GM19239 (cell line): ENCODE measurements at places on chromosomes 6 and 20.

GRCh38 chr6:47157653-47158219 is 115.6 kb upstream of the ADGRF1 start:
- no peak for DNase-seq

DNA sequence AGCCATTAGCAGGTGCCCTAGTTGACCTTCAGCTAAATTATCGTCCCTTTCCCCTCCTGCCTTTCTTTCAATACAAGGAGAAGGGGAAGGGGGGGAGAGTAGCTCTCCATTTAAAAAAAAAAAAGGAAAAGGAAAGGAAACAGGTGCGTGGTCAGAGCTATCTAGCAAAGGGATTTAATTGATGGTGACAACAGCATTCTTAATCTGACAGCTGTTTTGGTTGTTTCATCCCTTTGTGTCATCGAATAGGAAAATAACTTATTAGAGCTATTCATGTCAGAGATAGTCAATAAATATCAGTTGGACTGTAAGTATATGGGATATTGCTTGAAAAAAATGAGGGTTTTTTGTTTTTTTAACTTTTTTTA is 195.2 kb upstream of the SASH1 start:
- no peak for DNase-seq

- DNase-seq: no peak
Measured at GRCh38 chr6:46734867-46735719, at the start of gene PLA2G7. TSS of gene PLA2G7 (minus strand) at chr6:46735375. CDS start at chr6:46722891, 12,484 bp downstream.

GRCh38 chr6:257031-257725 is 35.1 kb upstream of the DUSP22 start:
- DNase-seq: no peak

DNA sequence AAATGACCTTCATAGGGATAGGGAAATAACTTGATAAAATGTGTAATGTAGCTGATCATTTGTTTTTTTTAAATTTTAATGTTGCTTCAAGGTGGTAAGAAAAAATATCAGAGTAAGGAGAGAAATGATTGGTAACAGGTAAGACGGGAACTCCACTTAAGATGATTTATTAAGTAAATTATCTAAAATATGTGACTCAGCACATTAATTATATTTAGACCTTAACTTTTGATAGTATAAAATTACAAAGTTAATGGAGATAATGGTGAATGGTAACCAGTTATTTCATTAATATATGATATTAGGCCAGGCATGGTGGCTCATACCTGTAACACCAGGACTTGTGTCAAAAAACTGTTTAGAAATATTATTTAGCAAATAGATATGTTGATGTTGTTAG is 10.2 kb downstream of the BEND6 start:
- DNase-seq: no peak

GRCh38 chr6:21772884-21773575 is 179.5 kb downstream of the SOX4 start:
- DNase-seq: no peak

GRCh38 chr20:46691196-46691595 is 2.0 kb upstream of the TP53RK start:
- DNase-seq: no peak

GRCh38 chr20:4081421-4081820 is 66.1 kb upstream of the RNF24 start:
- no peak for DNase-seq

- DNase-seq: no peak
Measured at GRCh38 chr6:95544517-95545225, 32.7 kb upstream of the MANEA start.

GRCh38 chr6:42322676-42323075 is 105.0 kb upstream of the MRPS10 start:
- no peak for DNase-seq

GRCh38 chr20:22575737-22576136 is 8.6 kb downstream of the FOXA2 start:
- no peak for DNase-seq

DNA sequence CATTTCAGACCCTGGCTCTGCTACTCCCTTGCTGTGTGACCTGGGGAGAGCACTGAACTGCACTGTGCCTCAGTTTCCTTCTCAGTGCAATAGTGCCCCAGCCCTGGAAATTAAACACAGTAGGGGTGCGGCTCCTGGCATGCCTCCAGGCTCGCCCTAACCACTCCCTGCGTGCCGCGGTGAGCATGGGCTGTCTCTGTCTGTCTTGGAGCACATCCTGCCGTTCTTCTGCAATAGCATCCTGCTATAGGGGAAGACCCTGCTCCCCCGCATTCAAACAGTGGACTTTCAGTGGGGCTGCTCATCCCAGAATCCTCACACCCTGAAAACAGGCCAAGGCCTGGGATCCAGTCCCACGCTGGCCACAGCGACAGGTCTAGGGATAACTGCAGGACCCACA is 129.5 kb downstream of the FOXC1 start:
- no peak for DNase-seq

- DNase-seq: no peak
Measured at GRCh38 chr6:153553627-153554026, 422.5 kb upstream of the RGS17 start.

DNA sequence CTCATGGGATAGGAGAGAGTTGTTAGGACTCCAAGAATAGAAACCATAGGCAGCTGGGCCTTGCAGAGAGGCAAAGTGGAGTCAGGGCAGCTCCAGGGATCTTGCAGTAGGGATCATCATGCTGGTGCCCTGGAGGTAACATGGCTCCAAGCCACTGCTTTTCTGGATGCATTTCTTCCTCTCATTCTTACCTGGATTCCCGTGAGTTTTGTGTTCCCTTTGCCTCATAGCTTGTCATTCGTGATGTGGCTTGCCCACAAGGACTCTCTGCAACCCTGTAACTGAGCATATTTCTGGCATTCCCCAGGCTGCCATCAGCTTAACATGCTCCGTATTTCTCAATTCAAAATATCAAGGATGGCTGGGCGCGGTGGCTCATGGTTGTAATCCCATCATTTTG is 5.3 kb downstream of the NHLRC1 start:
- DNase-seq: no peak

DNA sequence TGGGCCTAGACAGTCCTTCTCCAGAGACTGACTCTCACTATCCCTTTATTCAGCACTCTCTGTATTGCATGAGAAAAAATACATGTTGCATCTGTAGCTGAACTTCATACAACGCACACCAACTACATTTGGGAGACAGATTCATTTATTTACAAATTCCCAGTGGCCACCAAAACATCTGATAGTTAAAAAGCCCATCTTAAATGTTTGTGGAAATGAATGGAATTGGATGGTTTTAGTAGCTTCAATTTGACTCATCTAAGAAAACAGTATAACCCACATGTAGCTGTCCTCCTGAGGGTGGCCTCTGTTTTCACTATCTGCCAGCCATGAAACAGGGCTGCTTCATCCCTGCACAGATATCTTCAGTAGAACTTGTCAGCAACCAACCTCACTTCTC is 116.3 kb downstream of the PCSK2 start:
- no peak for DNase-seq

- no peak for DNase-seq
Measured at GRCh38 chr6:127561660-127562059, 15.3 kb upstream of the C6orf58 start.

GRCh38 chr6:46648869-46649492 is 3.6 kb downstream of the CYP39A1 start:
- no peak for DNase-seq

DNA sequence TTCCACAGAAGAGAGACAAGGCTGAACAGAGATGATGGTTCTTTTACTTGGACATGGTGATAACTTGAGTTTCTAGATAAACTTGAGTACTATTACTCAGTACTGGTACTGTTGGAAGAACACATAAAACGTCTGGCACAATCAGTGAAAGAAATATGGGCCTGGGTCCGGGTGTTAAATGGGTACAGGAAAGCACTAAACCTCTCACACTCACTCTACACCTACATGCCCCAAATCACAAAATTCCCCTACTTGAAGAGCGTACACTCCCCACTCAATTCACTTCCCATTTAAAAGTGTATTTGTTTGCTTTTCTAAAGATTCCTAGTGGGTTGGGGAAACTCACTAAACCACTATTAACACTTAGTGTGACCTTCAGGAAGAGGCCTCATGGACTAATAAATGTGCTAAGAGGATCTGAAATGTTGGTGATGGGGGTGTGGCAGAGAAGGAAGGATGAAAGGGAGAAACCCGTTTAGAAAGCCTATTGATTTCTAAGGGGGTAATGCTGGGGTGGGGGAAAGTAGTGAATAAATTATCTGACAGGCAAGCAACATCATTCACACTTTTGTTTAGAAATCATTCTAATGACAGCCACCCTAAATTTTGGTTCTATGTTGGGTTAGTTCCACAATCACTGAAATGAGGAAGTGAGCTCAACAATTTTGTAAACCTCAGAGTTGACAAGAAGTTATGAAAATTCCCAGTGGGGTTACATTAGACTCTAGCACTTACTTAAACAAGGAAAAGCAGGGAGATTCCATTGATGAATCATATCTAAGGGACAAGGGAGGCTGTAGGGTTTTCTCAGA is 222.6 kb upstream of the MARCKS start:
- no peak for DNase-seq

GRCh38 chr6:141490982-141491381 is 641.7 kb upstream of the GJE1 start:
- no peak for DNase-seq

DNA sequence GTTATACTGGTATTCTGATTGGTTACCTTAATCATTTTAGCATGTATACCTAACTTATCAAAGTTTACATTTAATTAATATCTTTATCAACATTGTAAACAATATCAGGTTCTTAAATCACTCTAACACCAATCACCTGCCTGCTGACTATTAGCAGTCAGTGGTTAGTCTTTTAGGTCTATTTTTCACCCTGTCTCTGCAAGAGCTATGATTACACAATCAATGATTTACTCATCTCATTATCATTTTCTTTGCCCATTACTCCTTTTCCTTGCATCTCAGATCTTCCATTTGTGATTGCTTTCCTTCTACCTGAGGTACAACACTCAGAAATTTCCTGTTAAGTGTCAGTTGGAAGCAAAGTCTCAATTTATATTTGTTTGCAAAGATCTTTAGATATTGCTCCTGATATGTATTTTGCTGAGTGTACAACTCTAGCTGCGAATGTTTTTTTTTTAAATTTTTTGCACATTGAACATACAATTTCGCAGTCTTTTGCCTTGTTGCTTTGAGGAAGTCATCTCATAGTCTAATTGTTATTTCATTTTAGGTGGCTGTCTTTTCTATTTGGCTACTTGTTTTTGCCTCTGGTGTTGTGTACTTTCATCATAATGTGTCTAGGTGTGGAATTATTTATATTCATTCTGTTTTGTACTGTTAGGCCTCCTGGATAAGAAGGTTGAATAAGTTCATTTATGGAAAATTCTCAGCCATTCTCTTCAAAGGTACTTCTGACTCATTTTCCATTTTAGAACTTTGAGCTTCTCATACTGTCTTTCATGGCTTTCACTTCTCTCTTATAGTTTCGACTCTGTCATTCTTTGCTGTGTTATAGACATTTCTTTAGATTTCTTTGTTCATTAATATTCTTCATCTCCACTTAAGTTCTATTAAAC is 104.9 kb upstream of the CEP162 start:
- no peak for DNase-seq

DNA sequence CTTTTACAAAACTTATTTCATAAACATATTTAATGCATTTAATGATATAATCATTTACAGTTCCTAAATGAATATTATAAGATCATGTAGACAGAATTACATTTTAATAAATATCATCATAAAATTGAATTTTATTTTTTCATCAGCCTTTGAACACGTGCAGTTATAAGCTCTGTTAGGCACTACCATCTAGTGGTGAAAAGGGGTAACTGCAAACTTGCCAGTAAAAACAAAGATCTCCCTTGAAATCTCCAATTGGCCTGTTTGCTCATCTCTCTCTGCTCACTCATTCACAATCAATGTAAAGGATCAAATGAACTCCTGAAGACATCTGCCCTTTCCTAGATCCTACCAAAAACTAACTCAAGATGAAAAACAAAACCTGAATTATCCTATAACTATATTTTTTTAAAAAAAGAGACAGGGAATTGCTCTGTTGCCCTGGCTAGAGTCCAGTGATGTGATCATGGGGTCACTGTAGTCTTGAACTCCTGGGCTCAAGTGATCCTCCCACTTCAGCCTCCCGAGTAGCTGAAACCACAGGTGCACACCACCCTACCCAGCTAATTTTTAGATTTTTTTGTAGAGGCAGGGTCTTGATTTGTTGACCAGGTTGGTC is 31.7 kb downstream of the SAMHD1 start:
- peak; percentile 42 for DNase-seq

DNA sequence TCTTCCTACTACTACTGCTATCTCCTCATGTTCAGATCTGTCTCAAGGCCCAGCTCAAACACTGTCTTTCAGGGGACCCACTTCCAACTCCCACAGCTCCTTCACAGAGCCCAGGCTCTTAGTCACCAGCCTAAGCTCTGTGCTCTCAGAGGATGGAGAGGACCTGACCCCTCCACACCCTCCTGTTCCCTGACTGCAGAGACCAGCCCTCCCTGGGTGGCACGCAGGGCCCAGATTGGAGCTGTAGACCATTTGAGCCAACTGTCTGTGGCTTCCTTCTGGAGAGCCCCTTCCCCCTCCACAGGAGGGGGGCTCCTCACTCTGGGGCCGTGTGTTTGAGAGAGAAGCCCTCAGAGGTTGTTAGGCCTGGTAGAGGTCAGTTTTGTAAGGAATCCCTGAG is 9.8 kb downstream of the SNPH start:
- DNase-seq: no peak

- DNase-seq: no peak
Measured at GRCh38 chr6:5206920-5207561, 53.7 kb downstream of the LYRM4 start.

GRCh38 chr6:30202366-30202765 is 10.8 kb downstream of the TRIM26 start:
- no peak for DNase-seq

DNA sequence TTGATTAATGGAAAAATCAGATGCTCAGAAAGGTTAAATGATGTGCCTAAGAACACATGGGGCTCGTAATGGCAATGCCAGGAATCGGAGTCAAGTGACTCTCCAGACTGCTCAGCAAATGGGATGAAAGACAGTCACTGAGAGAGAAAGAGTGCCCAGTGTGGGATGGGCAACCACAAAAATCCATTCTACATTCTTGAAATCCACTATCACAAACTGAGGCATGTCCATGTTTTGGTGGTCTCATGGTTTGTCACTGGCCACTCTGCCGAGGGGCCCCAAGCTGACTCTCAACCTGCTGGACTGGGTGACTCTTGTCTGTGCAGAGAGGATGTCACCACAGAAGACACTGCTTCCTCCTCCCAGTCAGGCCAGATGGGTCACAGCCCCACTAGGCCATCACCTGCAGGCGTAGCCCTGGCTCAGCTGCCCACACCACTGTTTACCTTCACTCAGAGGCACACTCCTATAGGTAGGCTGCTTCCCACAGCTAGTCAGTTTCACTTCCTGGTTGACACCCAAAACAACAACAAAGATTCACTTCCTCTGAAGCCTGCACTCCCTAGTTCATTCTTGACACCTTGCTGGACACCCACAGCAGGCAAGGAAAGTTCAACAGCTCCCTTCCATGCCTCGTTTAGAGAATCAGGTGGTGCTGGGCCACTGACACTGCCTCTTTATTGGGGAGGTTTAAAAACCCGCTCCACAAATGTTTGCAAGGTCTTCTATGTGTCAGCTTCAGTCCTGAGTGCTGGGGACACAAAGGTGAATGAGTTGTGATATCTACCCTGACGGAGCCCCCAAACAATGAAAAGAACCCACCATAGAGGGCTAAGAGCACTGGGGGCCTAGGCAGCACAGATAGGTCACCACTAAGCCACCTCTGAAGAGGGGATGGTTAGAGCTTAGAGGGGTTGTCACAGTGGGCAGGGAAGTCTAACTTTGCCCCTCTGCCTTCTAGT is 21.7 kb downstream of the MAP1LC3A start:
- DNase-seq: no peak
